ENCODE measurements at places on chromosomes 6 and 20.

GRCh38 chr6:81735756-81736380, 16.6 kb downstream of the TENT5A start:
- no peak for DNase-seq

DNA sequence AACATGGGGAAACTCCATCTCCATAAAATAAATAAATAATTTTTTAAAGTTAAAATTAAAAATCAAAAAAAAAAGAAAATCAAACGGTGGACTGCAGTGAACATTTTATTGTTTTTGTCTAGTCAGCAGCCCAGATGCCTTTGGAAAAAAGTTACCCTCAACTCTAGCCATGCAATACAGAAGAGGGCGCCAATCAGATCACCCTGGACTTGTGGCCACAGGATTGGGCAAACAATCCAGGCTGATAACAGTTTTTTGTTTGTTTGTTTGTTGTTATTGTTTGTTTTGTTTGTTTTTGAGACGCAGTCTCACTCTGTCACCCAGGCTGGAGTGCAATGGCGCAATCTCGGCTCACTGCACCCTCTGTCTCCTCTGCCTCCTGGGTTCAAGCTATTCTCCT, 30.5 kb upstream of the NELFCD start:
- DNase-seq, result no peak

- DNase-seq, result no peak
These were observed 137.1 kb downstream of the DNAH8 start for GRCh38 chr6:38852215-38852614.

DNA sequence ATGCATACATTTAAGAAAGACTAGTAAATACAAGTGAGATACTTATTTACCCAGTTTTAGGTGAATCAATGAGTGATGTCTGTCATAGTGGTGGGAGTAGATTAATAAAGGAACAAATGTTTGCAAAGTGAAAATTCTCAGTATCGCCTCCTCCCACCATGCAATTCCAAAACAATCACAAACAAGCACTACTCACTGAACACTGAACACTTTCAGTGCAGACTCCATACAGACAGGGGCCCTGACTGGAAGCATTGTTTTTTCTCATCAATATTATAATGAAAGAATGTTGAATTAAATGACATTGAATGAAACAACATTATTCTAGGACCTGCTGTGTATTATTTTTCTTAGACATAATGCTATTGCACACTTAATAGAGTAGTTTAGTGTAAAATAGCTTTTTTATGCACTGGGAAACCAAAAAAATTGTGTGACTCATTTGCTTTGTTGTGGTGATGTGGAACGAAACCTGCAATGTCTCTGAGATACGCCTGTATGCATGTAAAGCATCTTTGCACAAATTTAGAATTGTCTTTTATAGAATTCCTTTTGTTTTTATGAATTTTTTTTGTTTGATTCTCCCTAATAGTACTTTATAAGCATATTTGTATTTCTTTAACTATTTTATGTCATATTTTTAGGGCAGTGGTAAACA, 317.5 kb downstream of the UTRN start:
- peak; percentile 59 for DNase-seq

- no peak for DNase-seq
These were observed 9.8 kb downstream of the FAM83D start for GRCh38 chr20:38935967-38936407.

DNA sequence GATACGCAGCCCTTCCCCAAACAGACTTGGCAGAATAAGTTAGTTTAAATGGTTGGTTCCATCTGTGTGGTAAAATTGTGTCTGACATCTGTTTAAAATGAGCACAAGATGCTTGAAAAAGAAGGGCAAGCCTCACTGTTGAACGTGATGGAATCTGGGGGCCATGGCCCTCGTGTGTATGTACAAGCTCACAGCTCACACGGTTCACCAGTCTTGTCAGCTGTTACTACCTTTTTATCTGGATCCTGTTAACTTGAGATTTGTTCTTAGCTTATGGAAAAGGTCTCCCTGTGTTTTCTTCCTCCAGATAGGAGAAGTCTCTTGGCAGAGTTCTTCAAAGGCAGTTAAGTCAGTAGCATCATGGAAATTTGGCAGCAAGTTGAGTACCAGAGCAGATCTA, 270.6 kb downstream of the KHDC1L start:
- no peak for DNase-seq

- no peak for DNase-seq
These were observed 186.4 kb downstream of the TAF4 start for GRCh38 chr20:61879303-61879620.

GRCh38 chr6:34697544-34697836, 923 bp upstream of the ILRUN start:
- DNase-seq, result no peak

- no peak for DNase-seq
These were observed 157.0 kb upstream of the INSM1 start for GRCh38 chr20:20210943-20211273.

GRCh38 chr6:85348643-85349042, 101.2 kb upstream of the NT5E start:
- DNase-seq, result no peak

GRCh38 chr20:50921803-50922501, 9.3 kb downstream of the ADNP start:
- no peak for DNase-seq

- no peak for DNase-seq
These were observed 851 bp downstream of the MAVS start for GRCh38 chr20:3847429-3847940.

- DNase-seq, result no peak
These were observed 109.1 kb downstream of the C6orf58 start for GRCh38 chr6:127686084-127686483.

- peak; percentile 73 for DNase-seq
These were observed 23.2 kb downstream of the ADAT2 start for GRCh38 chr6:143427109-143427817.

- peak; percentile 30 for DNase-seq
These were observed 61.5 kb downstream of the TBXT start for GRCh38 chr6:166106076-166106686.

Measured in CD4-positive, alpha-beta T cell treated with Interleukin-2 at 100 ng/mL for 4 hours (primary cell).